Neural crest cell (in vitro differentiated cells): ENCODE measurements at places on chromosomes 2 and 18. TPM values are rescaled to one million over a fixed set of nuclear protein-coding genes. Genes with fewer than 3 reads are reported as not detected.

DNA sequence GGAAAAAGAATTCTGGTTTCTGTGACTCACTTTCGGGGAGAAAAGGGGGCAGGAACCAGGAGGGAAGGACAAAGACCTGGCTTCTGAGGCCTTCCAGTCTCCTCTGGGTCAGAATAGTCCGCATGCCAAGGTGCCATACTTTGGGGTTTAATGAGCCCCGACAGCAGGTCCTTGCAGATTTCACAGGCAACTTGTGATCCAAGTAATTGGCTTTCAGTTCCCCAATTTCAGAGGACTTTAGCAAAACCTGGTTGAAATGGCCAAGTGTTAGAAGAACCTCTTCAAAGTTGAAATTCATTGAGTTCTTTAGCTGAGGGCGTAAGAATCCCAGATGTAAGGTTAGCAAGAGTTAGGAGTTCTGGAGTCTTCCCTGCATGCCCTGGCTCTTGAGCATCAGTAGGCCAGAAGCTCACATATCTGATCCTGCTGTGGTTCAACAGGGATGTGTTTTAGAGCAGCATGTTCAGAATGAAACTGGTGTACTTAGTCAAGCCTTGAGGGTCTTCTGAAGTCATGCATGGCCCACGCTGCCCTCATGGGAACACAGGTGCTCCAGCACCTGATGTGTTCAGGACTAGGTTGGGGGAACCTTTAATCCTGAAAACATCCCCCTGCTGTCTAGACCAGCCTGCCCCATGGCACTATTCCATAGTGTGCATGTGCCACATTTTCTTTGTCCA is 143.0 kb downstream of the NUP35 start:
- no peak for DNase-seq
- H3K4me3 ChIP-seq: no peak overlapping the region
- H3K36me3 ChIP-seq: no peaks in the 10 kb centered on the region
- no peaks in the 10 kb centered on the region for H3K27me3 ChIP-seq
- no peaks in the 10 kb centered on the region for H3K4me1 ChIP-seq
- H3K27ac ChIP-seq: no peak overlapping the region

DNA sequence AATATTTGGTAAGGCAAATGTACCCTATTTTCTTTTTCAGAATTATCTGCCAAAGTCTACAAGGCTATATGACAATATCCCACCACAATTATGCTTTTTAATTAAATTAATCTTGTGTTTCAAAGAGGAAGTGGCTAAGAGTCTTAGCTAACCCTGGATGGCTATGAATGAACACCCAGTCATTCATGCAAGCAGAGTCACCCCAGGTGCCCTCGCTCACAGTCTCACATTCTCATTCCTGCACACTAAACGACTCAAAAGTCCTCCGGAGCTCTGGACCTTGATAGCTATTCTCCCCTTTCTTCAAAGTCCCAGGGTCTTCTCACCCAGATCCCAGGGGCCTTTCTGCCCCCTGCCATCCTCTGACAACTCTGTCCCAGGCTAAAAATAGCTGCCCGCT is 42.1 kb upstream of the MRPL19 start:
- H3K27ac ChIP-seq: no peak overlapping the region
- H3K4me1 ChIP-seq: peaks cover 48% of the 10 kb centered on the region
- no peaks in the 10 kb centered on the region for H3K27me3 ChIP-seq
- DNase-seq: no peak
- H3K36me3 ChIP-seq: no peaks in the 10 kb centered on the region

- H3K36me3 ChIP-seq: no peaks in the 10 kb centered on the region
- H3K4me3 ChIP-seq: no peak overlapping the region
- H3K27ac ChIP-seq: no peak overlapping the region
- H3K27me3 ChIP-seq: no peaks in the 10 kb centered on the region
- H3K4me1 ChIP-seq: no peaks in the 10 kb centered on the region
Measured at GRCh38 chr2:8437949-8438400, 243.9 kb upstream of the ID2 start.

GRCh38 chr2:173355132-173355865 is 627 bp downstream of the CDCA7 start:
- H3K4me3 ChIP-seq: peak overlapping the region; percentile 97
- H3K27ac ChIP-seq: peak overlapping the region; percentile 93
- H3K36me3 ChIP-seq: peaks cover 6% of the 10 kb centered on the region
- peaks cover 2% of the 10 kb centered on the region for H3K27me3 ChIP-seq
- peaks cover 56% of the 10 kb centered on the region for H3K4me1 ChIP-seq
- peak; percentile 52 for DNase-seq

GRCh38 chr2:45000921-45001868 is 8.1 kb downstream of the SIX2 start:
- H3K36me3 ChIP-seq: no peaks in the 10 kb centered on the region
- peaks cover 18% of the 10 kb centered on the region for H3K4me1 ChIP-seq
- DNase-seq: no peak
- H3K27me3 ChIP-seq: peaks cover 100% of the 10 kb centered on the region

Gene MYOM1
- total RNA-seq: 0.89 and 1.4 TPM in 2 replicates
